Femur (tissue), 1 donor: ENCODE measurements at places on chromosomes 1 and 21.
A peak's percentile ranks its signal among the peaks of the same experiment; 100 is the strongest.

GRCh38 chr1:53639251-53639763 is 99.7 kb downstream of the GLIS1 start:
- DNase-seq = peak; percentile 46

DNA sequence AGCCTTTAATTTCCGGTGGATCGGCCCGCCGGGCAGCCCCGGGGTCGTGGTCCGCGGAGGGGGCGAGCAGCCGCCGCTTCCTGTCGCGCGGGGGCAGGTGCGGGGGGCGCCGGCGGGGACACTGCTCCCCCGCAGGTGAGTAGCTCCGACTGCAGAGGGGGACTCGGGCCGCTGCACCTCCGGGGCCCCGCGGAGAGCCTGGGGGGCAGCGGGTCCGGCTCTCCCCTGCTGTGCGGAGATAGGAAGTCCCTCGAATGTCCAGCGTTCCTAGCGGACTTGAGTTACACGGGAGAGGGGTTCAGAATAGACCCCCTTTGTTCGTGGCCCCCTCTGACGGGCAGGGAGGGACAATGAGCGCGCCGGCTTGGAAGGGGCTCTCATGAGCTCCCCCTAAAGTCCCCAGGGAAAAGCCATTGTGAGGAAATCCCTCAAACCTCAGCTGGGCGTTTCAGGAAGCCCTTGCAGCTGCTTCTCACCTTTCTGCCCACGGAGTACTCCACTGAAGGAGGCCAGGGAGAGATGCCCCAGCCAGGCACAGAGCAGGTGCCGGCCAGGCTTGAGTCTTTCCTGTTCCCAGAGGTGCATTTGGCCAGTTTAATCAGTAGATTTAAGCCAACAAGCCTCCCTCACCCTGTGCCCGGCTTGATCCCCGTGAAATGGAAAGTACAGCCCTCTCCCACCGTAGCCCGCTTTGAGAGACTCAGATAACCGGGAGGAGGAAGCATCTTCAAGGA is 925 bp downstream of the PDE9A start:
- no peak for DNase-seq

GRCh38 chr1:178942285-178943198 is 71.7 kb upstream of the ANGPTL1 start:
- DNase-seq = peak; percentile 67

DNA sequence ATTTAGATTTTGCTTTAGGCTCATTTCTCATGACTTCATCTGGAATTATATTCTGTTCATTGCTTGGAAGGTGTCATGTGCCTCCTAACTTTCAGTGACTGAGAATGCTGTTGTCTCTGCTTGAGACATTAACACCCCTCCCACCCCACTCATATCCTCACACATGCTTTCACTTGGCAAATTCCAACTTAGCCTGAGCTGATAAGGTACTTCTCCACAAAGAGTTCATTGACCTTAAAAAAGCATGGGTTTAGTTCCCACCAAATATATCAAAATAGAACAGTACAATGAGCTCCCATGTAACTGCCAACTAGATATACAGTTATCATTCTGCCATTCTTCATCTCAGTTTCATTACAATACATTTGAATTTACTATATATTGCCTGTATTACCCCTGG is 576.5 kb upstream of the ADGRL2 start:
- no peak for DNase-seq

DNA sequence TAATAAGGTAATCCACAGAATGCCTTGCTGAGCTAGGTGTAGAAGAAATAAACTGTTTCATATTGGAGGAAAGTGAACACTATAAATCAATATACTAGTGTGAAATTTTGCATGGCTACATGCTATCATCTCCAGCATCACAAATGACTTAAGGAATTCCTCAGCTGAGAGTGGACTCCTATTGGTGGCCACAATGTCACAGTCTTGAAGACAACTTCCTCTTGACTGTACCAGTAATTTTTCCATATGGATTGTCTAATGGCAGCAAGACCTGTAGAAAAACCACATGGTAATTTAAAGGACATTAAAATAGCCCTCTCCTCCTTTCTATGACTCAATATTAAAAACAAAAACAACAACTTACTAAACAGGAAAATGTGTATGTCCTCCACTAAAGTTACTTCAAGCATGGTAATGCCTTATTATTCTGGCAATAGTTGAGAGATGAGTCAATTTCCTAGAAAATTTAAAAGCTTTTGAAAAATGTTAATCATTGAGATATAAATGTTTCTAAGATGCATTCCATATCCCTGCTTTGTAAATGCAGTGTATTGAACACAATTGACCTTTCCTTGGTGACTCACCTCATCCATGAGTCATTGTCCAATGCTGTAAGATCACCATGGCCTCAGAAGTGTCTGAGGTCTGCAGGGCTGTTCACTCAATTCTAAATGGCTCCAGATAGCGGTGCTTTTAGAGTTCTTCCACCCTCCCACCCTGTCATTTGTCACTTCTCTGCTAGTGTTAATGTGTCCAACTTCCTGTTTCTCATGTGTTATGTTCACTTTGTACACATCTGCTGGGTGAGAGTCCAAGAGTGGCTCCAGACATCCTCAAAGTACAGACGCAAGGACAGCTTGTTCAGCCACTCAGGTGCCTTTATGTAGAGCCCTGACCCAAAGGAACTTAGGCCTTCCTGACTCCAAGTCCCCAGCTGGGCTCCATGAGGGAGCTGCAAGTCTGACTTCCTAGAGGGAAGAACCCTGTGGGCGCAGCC is 32.8 kb upstream of the DNASE2B start:
- DNase-seq = no peak

DNA sequence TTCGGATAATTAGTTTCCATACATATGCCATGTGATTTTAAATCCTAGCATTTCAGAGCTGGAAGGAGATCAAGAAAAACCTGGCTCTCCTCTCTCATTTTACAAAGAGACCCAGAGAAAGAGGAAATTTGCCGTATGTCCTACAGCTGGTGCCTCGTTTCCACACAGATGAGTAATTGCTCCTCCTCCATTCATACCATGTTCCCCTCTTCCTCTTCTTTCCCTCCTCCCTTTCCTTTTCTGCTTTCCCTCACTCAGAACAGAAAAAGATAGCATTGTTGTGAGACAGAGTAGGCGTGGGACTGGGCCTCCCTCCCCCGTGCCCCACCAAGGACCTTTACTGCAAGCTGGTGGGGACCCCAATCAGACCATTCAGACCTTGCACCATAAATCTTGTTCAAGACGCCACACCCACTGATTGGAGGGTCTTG is 13.7 kb upstream of the SLC44A3 start:
- DNase-seq = no peak

DNA sequence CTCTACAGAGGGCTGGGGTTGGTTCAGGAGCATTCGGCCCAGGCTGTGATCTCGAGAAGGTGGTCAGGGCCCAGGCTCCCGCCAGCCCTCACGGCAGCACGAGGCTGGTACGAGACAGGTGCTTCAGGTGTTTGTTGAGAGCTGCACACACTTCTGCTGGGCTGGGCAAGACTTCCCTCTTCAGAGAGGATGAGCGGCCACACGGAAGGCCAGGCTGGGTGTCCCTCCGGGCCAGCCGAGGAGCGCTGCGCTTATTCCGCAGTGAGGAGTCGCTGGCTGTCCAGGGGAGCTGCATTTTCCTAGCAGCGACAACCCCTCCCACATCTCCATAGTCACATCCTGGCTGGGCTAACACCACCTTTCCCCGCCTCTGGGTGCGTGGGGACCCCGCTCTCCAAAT is 50.5 kb downstream of the PDE9A start:
- DNase-seq = no peak

DNA sequence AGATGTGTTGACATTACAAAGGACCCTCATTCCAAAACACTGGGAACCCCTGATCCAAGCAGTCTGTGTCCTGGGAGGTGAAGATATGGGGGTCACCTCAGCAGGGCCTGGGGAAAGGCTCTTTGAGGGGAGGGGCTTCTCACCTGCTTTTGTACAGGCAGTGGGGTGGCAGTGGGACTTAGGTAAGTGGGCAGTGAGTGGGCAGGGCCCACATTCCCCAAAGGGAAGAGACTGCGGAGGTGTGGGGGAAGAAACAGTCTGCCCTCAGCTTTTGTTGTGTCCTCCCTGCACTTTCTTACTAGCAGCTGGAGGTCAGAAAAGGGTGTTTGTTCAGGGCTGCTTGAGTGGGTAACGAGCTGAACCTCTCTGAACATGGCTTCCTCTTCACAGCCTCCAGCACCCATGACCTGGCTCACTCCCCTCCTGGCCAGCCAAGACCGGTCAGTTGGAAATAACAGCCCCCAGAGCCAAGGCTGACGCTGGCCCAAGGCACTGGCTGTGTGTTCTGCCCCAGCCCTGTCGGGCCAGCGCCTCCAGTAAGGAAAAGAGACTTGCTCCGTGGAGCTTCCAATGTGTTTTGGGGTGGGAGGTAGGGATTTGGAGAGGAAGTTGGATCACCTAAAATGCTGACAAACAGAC is 173.5 kb downstream of the PSMG1 start:
- DNase-seq = no peak

GRCh38 chr1:176837708-176838107 is 326.8 kb downstream of the ASTN1 start:
- DNase-seq = no peak

DNA sequence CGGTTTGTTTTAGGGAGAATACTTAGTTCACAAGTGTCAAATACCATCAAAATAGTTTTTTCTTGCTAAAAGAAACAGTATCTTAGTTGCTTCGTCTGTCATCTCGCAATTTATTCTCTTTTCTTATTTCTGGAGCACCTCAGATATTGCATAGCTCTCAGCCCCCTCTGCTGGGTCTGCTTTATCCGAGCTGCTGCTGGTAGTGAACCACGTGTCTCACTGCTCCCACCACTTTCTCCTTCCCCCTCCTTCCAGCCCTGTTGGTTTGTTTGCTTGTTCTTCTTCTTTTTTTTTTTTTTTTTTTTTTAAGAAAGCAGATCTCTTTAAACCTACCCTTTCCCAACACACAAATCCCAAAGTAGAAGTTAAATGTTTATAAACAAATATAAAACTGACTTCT is 170.8 kb downstream of the EDEM3 start:
- DNase-seq = no peak

DNA sequence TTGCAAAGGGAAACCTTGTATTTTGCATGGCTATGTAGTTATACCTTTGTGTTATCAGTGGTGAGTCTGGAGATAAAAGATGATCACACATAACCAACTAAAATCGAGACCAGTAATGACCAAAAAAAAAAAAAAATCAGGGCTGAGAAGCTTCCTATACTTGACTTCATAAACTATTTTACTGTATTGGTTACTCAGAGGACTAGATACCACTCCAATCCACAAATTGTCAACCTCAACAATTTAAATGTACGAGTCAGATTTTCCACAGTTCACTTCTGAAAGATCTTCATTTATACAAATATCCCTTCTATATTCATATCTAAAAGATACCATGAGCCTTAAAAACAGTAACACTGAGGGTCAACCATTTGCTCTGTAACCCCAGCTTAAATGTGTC is 71.7 kb downstream of the NRIP1 start:
- no peak for DNase-seq

GRCh38 chr1:77473690-77474089 is 191.9 kb downstream of the AK5 start:
- no peak for DNase-seq
